H1 (cell line): ENCODE measurements at places on chromosomes 4 and X. TPM values are rescaled to one million over a fixed set of nuclear protein-coding genes. Genes with fewer than 3 reads are reported as not detected.

DNA sequence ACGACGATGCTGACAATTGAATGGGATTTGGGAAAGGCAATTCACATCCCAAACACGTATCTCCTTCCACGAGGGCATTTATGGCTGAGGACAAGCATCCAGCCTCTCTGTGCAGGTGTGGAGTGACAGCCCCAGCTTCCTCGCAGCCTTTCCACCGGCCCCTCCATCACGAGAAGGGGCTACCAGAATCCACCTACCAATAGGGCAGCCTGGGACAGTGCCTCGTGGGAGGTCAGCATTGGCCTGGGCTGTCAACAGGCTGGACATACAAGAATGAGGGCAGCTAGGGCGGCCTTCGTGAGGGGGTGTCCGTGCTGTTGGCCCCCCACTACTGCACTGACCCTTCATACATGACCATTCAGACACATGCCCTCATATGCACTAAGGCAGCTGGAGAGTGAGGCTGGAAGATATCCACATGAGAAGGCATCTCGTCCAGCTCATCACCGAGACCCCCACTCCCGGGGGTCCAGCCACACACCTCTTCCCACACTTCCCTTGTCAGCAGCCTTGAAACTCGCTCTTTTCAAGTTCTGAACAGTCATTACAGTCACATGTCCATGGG lies 81.0 kb upstream of the ADRA2C start:
- H3K4me1 ChIP-seq: no peaks in the 10 kb centered on the region
- no peak overlapping the region for H3K27ac ChIP-seq
- H3K27me3 ChIP-seq: no peaks in the 10 kb centered on the region
- no peaks in the 10 kb centered on the region for H3K36me3 ChIP-seq
- no peak for DNase-seq

DNA sequence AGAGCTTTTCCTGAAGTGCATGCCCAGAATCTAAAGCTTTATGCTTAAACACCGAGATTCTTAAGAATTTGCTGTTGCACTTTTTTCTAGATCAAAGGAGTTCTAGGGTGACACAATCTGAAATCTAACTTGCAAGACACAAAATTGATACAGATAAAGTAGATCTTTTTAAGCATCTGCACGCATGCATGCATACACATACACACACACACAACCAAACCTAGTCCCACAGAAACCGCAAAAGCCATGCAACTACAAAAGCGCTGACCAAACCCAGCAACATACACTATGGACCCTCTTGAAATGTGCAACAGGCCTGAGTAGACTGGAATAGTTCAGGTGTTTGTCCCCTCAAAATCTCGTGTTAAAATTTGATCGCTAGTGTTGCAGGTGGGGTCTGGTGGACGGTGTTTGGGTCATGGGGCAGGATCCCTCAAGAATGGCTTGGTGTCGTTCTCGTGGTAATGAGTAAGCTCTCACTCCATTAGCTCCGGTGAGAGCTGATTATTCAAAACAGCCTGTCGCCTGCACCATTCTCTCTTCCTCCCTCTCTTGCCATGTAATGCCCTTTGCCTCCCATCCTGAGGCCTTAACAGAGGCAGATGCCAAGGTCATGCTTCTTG lies 52.7 kb downstream of the IRF2 start:
- H3K27me3 ChIP-seq: no peaks in the 10 kb centered on the region
- H3K27ac ChIP-seq: no peak overlapping the region
- no peaks in the 10 kb centered on the region for H3K4me1 ChIP-seq
- no peak for DNase-seq
- no peak overlapping the region for H3K4me3 ChIP-seq

DNA sequence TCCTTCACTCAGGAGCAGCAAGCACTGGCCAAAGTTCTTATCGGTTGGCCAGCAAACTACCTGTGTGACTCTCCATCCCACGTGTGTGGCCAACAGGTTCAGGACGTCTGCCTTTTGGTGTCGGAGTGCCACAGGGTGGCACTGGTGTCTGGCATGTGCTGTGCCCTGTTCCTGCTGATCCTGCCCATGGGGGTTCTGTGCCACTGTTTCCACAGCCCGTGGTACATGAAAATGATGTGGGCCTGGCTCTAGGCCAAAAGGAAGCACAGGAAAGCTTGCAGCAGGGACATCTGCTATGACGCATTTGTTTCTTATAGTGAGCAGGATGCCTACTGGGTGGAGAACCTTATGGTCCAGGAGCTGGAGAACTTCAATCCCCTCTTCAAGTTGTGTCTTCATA lies 4.6 kb upstream of the TLR2 start:
- peaks cover 3% of the 10 kb centered on the region; the same call in 1 of the 2 replicates for H3K4me1 ChIP-seq
- no peaks in the 10 kb centered on the region for H3K36me3 ChIP-seq
- peaks cover 27% of the 10 kb centered on the region for H3K27me3 ChIP-seq
- no peak overlapping the region for H3K4me3 ChIP-seq
- DNase-seq: no peak

DNA sequence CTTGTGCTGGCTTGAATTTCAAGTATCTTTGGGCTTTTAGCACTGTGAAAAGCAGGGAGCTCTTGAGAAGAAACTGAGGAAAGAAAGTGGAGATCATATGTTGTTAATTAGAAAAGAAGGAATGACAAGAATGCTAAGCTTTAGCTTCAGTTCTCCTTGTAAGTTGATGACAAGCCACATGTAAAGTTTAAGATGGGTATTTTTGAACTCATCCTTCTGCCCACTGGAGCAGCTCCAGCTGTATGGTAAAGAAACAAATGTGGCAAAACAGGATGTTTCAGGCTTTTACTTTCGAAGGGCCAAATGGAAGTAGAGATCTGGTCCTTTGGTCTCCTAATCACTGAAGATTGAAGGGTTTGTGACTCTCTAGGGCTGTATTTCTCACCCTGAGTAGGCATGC lies 137.8 kb downstream of the GUCY2F start:
- no peaks in the 10 kb centered on the region for H3K36me3 ChIP-seq
- H3K27me3 ChIP-seq: no peaks in the 10 kb centered on the region
- no peaks in the 10 kb centered on the region for H3K4me1 ChIP-seq
- H3K4me3 ChIP-seq: no peak overlapping the region
- DNase-seq: no peak

GRCh38 chr4:107037199-107037584 lies 1.1 kb upstream of the DKK2 start:
- H3K4me1 ChIP-seq: peaks cover 4% of the 10 kb centered on the region
- peak overlapping the region; percentile 37; the same call in 1 of the 2 replicates for H3K4me3 ChIP-seq
- H3K36me3 ChIP-seq: no peaks in the 10 kb centered on the region

DNA sequence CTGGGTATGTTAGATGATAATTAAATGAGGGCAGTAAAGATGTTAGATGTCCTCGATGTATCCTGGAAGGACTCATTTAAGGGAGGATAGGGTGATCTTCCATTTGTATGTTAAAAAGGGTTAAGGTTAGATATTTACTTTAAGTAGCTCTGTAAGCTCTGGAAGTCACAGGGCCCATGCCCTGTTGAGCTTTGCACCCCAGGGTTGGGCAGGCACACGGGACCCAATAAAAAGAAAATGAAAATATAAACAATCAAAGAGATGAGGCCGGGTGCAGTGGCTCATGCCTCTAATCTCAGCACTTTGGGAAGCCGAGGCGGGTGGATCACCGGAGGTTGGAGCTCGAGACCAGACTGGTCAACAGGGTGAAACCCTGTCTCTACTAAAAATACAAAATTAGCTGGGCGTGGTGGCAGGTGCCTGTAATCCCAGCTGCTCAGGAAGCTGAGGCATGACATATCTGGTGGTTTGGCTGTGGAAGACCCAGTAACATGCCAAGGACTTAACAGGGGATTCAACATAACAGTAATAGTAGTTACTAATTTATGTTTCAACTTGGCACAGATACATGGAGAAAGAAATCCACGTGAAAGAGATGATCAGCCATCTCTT lies 16.9 kb upstream of the PHEX start:
- no peaks in the 10 kb centered on the region for H3K27me3 ChIP-seq
- H3K36me3 ChIP-seq: no peaks in the 10 kb centered on the region
- H3K4me1 ChIP-seq: no peaks in the 10 kb centered on the region
- no peak for DNase-seq
- H3K27ac ChIP-seq: no peak overlapping the region
- no peak overlapping the region for H3K4me3 ChIP-seq

GRCh38 chr4:2948895-2949781 lies 14.1 kb downstream of the NOP14 start:
- DNase-seq: no peak
- H3K4me3 ChIP-seq: no peak overlapping the region
- peaks cover 86% of the 10 kb centered on the region for H3K36me3 ChIP-seq
- no peaks in the 10 kb centered on the region for H3K4me1 ChIP-seq

- H3K4me3 ChIP-seq: no peak overlapping the region
- DNase-seq: no peak
- no peaks in the 10 kb centered on the region for H3K36me3 ChIP-seq
- no peaks in the 10 kb centered on the region for H3K27me3 ChIP-seq
- no peak overlapping the region for H3K27ac ChIP-seq
- no peaks in the 10 kb centered on the region for H3K4me1 ChIP-seq
Measured at GRCh38 chr4:150181536-150181935, 103.3 kb downstream of the DCLK2 start.

- DNase-seq: no peak
- no peaks in the 10 kb centered on the region for H3K36me3 ChIP-seq
Measured at GRCh38 chr4:163245044-163245728, 78.5 kb upstream of the NAF1 start.

DNA sequence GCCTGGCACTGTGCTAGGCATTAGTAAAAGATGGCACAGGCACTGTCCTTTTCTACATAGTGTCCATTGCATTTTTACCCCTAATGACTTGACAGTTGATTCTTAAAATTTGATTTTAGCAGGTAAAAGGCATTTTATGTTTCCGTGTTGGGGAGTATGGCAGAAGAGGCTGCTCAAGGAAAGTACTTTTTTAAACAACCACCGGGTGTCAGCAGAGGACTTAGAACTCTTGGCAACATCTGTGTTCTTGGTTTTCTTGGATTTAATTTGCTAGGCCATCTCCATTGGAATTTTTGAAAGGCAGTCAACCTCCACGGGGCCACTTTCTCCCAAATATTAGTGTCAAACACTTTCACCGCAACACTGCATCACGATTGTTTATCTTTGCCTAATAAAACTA lies 102.9 kb downstream of the TSPAN7 start:
- no peaks in the 10 kb centered on the region for H3K27me3 ChIP-seq
- DNase-seq: no peak
- no peak overlapping the region for H3K27ac ChIP-seq
- H3K36me3 ChIP-seq: no peaks in the 10 kb centered on the region

GPRIN3 gene
- polyA plus RNA-seq: 0.16 and 0.17 TPM in 2 replicates

C1QTNF7 gene
- polyA plus RNA-seq: not detected in 2 replicates

GAGE12J gene
- polyA plus RNA-seq: not detected in 2 replicates

CENPVL1 gene
- 7.3 and 8.0 TPM in 2 replicates for polyA plus RNA-seq
